NCI-H187 (cell line): ENCODE measurements at places on chromosomes 12 and 14.
A peak's percentile ranks its signal among the peaks of the same experiment; 100 is the strongest.

GRCh38 chr14:89085737-89086382 is 261.4 kb downstream of the TTC8 start:
- DNase-seq = no peak

GRCh38 chr14:77007975-77008421 is 20.5 kb downstream of the IRF2BPL start:
- DNase-seq = no peak

DNA sequence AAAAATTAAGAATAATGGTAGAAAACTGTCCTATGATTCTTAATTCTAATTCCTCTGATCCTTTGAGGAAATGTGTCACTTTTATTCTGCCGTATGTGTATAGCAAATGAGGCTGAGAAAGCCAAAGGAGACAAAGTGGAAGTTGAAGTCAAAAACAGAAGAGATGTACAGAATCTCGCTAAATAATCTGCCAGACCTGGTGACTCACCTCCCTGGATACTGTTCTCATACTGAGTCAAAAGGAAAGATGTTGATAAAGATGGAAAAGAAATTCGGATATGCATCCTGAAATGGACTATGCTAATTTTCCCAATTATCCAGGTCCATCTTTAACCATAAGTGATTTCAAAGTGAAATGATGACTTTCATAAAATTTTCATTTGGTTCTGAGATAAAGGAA is 92.5 kb downstream of the DUSP6 start:
- DNase-seq = no peak

- DNase-seq = no peak
Observed at GRCh38 chr14:69408331-69408960, 10.0 kb downstream of the SLC39A9 start.

DNA sequence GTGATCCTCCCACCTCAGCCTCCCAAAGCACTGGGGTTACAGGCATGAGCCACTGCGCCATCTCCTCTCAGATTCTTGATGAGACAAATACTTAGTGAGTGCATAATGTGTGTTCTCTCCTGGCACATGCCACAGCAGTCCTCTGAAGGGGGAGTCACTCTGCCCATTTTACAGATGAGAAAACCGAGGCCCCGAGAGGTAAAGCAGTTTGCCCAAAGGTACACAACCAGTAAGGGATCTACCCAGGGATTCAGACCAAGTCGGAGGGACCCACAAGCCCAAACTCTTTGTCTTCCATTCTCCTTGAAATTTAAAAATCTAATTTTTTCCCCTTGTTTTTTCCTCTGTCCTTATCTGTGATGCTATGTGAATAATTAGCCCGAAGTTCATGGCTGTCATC is 6.3 kb downstream of the PLBD2 start:
- DNase-seq = no peak

GRCh38 chr12:112756918-112757317 is 34.6 kb upstream of the RPH3A start:
- no peak for DNase-seq

- DNase-seq = no peak
Observed at GRCh38 chr14:75249958-75250336, 28.7 kb upstream of the FOS start.

GRCh38 chr12:123389560-123390351 is 5.8 kb downstream of the KMT5A start:
- no peak for DNase-seq

- no peak for DNase-seq
Observed at GRCh38 chr12:23810329-23810902, 139.1 kb downstream of the SOX5 start.

- DNase-seq = no peak
Observed at GRCh38 chr12:67709367-67709954, 60.9 kb downstream of the DYRK2 start.

GRCh38 chr12:46998811-46999368 is 80.5 kb upstream of the PCED1B start:
- DNase-seq = no peak

DNA sequence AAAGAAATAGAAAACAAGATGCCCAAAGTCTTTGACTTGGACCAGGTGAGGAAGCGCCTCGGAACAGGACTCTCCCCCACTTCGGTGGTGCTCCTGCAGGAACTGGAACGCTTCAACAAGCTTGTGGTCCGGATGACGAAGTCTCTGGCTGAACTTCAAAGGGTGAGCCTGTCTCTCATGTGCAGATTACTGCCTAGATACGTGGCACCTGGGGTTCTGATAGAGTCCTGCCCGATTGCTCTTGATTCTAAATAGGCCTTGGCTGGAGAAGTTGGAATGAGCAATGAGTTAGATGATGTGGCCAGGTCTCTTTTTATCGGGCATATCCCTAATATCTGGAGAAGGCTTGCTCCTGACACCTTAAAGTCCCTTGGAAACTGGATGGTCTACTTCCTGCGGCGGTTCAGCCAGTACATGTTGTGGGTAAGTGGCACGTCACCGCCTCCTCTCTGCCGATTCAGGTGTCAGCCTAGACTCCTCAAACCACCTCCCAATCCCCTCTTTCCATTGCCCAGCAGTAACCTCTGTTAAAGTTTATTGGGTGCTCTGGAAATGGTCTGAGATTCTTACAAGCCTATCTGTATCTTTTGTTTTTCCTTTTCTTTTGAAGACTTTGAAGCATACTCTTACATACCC is 40.8 kb downstream of the CCDC92 start:
- no peak for DNase-seq

- DNase-seq = no peak
Observed at GRCh38 chr12:50394469-50395029, 1.9 kb downstream of the FAM186A start.

GRCh38 chr12:114221136-114221833 is 184.7 kb downstream of the TBX5 start:
- no peak for DNase-seq

GRCh38 chr12:113048716-113049127 is 7.8 kb upstream of the DTX1 start:
- peak; percentile 53 for DNase-seq

DNA sequence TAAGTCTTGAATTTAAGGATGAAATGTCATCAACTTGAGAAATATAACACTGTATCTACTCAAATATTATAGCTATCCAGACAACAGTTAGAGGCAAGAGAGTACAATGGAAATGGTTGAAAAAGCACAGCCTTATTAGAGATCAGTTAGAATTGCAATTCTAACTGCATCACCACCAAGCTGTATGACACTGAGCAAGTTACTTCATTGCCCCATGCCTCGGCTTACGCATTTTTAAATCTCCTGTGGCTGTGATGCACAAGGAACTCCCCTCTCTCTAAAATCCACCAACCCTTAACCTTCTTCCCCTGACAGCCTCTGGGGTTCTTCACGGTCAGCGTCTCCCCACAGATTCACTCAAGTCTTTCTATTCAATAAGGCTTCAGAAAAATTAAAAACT is 75.1 kb downstream of the MED13L start:
- DNase-seq = no peak

DNA sequence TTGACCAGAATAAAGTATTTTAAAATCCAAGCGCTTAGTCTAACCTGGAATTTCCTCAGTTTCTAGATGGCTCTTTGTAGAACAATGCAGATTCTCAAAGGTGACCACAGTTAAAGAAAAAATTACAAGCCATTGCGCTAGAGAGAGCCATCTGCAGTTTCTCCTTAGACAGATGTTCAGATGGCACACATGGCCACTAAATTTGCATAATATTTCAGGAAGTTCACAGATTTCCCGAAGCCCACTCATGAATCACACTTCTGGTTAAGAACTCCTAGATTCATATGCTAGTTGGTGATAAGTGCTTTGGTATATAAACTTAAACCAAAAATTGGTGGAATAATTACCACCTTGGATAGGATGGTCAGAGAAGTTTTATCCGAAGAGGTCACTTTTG is 749 bp downstream of the AKAP3 start:
- DNase-seq = no peak

- DNase-seq = no peak
Observed at GRCh38 chr12:2168808-2169207, 116.0 kb downstream of the CACNA1C start.

- no peak for DNase-seq
Observed at GRCh38 chr14:92325835-92326234, 2.9 kb downstream of the SLC24A4 start.

DNA sequence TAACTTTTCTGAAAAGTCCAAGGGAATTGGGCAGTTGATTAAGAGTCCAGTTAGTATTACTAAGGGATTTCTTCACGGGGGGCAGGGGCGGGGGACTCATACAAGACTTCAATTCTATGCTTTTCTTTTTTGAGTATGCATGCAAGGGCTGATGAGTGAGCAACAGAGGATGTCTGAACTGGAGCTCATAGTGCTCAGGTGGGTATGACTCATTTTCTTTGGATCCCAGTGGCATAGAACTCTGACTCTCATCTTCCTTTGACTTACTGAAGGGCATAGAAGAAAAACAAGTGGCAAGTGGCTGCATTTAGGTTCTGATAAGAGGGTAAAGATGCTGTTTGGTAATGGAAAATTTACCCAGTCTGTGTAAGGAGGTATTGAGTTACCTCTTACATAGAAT is 749.2 kb downstream of the NOVA1 start:
- DNase-seq = no peak

DNA sequence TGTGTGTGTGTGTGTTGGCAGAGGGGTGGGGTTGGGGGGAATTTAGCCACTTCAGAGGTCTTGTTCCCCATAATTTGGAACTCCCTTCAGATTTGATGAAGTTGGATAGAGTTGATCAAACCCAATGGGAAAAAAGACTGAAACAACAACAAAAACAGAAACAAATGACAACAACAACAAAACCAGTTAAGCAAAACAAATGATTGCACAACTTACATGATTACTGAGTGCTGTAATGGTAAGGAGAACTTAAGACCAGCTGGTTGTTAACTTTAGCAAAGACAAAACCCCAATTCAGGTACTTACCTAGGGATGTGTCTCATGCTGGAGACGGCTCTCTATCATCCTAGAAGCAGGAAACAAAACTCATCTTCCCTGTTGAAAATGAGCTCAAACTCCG is 107.8 kb upstream of the DDHD1 start:
- no peak for DNase-seq

DNA sequence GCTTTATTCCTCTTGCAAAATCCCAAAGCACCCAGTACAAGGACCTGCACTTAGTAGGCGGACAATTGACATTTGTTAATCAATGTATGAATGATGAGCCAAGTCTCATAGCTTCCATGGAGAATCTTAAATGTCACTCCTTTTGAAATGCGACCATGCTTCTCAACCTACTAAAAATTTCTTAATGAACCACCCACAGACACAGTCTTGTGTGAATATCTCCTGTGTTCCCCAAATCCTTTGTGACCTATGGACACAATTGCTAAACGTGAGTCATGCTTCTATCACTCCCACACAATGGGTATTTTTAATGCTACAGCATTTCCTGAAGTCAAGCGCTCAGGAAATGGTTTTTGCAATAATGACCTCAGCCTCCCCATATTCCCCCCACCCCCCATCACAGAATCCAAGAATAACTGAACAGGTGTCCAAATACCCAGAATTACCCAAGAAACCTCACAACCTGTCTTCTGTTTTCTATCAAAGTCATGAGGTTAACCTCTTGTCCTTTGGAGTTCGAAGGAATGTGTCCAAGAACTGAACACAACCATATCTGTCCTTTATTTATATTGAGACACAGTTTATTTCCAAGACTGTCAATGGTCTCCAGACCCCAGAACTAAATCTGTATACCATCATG is 163.6 kb upstream of the PLEKHG7 start:
- DNase-seq = no peak

DNA sequence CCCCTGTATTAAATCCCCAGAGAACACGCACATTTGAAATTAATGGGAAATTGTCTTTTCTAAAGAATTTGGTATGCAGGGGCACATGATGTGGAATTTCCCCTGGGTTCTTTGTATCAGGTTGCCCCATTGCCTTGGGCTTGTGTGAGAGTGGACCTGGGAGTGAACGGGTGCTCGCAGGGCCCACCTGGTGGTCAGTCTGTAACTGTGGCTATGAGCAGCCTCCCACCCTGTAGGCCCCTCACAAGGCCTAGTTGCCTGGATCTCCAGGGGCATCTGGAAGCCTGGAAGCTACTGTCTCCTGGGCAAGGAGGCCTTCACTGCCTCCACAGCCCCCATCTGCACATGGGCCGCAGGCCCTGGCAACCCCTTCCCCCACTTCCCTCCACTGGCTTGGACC is 96.7 kb downstream of the SLC25A47 start:
- DNase-seq = no peak

- DNase-seq = no peak
Observed at GRCh38 chr12:26196421-26196716, 996 bp downstream of the SSPN start.

DNA sequence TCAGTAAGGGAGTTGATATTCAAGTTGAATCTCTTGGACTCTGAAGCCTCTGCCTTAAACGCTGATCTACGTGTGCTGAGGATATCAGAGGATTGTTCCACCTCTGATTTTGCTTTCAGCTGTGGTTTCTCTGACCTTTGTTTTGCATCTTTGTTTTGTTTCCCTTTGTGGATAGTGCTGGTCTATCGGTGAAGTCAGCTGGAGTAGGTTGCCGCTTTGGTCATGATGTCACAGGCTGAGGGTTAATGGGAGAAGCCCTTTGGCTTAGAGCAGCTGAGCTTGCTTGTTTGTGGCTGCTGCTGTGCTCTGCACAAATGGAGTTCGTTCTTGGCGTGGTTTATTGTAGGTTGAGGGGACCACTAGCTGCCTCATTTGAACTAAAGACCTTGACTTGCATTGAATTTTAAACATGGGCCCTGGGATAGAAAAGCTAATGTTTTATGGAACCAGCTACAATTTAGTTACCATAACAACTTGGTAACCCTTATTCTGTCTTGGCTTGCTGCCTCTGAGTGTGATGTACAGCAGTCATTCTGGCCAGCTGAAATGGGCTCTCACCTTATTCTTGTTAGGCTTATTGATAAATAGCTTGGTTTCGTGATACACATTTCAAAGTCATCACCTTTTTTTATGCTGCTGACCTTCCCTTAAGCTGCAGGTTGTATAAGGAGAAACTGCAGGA is 284.5 kb upstream of the E2F7 start:
- no peak for DNase-seq

DNA sequence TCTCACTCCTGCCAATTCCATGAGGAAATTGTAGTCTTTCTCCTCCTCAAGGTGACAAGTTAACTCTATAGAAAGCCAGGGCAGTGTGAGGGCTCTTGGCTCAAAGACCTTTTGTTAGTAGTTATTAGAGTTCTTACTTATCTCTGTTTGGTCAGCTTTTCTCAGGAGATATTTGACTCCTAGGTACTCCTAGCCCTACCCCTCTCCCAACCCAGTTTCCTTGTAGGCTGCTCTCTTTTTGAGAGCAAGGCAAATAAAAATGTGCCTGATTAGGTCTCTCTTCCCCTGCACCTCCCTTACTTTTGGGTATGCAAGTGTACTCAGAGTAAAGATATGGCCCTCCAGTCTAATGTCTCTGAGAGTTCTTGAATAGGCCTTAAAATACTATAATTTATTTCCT is 23.8 kb downstream of the BTG1 start:
- no peak for DNase-seq
